ENCODE measurements at places on chromosomes 16 and 17.

DNA sequence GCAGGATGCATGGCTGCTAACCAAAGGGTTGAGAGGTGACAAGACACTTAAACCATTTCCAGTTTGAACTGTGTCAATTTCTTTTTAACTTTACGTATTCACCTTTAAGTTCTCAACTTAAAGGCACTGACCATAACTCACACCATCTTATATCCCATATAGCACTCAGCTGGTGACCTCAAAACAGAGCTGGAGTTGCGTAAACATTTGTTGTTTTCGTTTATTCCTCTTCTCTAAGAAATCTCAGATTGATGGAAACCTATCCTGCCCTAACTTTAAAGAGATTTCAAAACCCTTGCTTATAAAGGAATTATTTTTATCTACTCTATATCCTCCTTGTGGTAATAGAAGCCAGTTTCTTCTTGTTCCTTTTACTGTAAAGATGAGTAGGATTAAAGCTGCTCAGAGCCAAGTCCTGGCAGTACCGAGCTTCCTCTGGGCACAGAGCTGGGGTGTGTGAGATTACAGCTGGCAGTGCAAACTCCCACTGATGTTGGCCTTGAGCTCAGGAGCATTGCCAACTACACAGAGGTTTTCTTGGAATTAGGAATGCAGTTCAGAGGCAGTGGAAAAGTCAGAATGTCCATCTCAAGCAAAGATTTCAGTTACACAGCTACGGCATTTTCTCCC, 1.3 kb downstream of the KCTD2 start:
- DNase-seq = peak; percentile 28

GRCh38 chr16:68379472-68380347, 68.6 kb downstream of the SMPD3 start:
- DNase-seq = no peak

- DNase-seq = no peak
These were observed 119.3 kb downstream of the CLEC16A start for GRCh38 chr16:11063448-11064201.

- DNase-seq = no peak
These were observed 917 bp downstream of the CTRL start for GRCh38 chr16:67930678-67931211.

- no peak for DNase-seq
These were observed 7.1 kb downstream of the SETD1A start for GRCh38 chr16:30964574-30965226.

- no peak for DNase-seq
These were observed 234.0 kb downstream of the MSI2 start for GRCh38 chr17:57490111-57490845.

GRCh38 chr17:50056217-50056960, 479 bp downstream of the ITGA3 start:
- DNase-seq = peak; percentile 41

GRCh38 chr17:79715098-79715942, 15.4 kb upstream of the ENPP7 start:
- DNase-seq = no peak

DNA sequence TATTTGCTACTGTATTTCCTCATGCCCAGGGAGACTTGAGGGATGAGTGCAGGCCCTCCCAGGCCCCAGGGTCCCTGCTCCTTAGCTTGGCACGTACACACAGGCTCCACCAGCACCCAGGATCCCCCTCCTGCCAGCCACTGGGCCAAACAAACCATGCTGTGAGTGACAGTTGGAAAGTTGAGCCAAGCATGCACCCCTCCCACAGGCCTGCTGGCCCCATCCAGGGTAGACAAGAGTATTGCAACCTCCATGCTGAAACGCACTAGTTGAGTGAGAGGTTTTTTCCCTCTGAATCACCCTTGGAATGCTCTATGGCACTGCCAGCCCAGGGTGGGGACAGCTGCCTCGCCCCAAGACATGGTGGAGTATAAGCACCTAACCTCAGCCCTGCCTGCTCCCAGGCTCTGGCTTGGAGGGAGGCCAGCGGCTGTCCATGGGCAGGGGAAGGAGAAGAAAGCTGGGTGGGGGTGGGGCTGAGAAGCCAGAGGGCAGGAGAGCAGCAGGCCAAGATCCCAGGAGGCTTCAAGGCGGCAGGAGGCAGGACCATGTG, 49.6 kb downstream of the PITPNM3 start:
- DNase-seq = no peak

DNA sequence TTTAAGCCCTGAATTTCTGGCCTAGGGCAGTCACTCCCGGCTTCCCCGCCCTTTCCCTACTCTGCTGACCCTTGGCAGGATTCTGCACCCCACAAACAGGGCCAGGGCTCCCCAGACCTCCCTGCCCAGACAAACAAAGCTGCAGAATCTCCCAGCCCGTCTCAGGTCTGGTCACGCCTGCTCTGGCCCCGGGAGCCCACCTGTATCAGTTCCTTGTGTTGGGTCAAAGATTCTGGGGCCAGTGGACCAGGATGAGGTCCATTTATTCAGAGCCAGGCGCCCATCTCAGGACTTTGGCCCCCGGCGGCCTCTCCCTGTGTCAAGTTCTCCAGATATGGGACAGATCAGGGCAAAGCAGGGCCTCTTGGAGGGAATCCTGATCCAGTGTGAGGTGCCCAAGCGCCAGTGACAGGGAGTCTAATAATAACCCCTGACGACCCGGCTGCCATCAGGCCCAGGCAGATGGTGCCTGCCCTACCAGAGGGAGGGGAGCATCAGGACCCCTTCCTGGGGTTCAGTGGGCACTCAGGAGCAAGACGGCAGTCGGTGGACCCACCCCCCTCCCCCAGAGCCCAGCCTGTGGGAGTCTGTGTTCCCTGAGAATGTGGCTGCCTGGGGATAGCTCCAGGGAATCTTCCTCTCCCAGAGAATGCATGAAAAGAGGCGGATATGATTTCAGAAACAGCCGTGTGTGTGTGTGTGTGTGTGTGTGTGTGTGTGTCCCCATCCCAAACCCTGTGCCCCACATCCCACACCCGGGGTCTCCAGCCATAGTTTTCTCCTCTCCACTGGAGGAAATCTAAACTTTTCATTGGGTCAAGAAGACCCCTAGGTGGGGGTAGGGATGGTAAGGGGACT, 1.3 kb downstream of the TTYH2 start:
- DNase-seq = no peak

DNA sequence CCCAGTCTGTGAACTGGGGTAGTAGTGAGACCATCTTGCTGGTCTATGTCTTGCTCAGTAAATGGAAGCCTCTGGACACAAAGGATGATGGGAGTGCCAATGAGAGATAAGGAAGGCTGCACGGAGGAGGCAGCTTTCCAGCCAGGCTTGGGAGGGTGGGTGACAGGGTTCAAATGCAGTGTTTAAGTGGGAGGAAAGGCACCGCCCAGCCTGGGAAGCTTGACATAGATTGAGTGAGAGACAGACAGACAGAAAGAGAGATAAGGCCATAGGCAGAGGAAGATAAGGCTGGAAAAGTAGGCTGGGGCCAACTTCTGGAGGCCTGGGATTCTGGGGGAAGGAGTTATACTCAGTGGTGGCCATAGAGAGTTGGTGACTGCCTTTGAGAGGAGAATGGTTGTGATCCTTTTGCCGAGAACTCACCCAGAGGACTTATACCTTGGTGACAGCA, 7.2 kb upstream of the COL1A1 start:
- peak; percentile 61 for DNase-seq

- DNase-seq = no peak
These were observed 5.7 kb upstream of the NME1 start for GRCh38 chr17:51147650-51148049.

DNA sequence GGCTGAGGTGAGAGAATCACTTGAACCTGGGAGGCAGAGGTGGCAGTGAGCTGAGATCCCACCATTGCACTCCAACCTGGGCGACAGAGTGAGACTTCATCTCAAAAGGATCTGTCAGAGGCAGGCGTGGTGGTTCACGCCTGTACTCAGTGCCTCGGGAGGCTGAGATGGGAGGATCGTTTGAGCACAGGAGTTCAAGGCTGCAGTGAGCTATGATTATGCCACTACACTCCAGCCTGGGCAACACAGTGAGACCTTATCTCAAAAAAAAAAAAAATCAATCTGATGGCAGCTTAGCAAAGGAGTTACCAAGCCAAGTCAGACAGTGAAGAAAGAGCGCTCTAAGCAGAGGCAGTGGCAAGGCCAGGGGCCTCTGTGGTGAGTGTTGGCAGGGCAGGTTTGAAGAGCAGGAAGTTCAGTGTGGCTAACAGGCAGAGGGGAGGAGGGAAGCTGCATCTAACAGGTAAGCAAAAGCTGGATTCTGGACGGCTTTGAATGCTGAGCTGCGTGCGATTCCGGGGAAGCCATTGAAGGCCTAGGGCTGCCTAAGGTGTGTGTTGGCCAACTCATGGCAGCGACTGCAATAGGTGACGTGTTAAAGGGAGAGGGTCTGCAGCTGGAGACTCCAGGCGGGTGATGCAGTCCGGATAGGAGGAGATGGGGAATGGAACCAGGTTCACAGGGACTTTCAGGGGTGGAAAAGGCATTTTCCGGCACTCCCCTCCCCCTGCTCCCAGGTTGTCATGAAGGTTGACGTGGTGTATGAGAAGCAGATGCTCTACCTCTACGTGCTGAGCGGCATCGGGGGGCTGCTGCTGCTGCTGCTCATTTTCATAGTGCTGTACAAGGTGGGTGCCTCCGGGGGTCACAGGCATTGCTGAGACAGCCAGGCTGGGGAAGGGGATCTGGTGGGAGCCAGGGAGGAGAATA, 7.0 kb downstream of the ZNF768 start:
- no peak for DNase-seq

Measured in hematopoietic multipotent progenitor cell treated with erythropoietin and hydrocortisone succinate and interleukin-3 and kit ligand, for 6 days (in vitro differentiated cells).